MG63 (cell line): ENCODE measurements at places on chromosomes 7 and 10. TPM values are rescaled to one million over a fixed set of nuclear protein-coding genes. Genes with fewer than 3 reads are reported as not detected.

The STEAP1B gene
- 18.2 and 18.7 TPM in 2 replicates for total RNA-seq

The ZNF316 gene
- total RNA-seq, result 7.6 and 17.1 TPM in 2 replicates

The H2BK1 gene
- total RNA-seq, result not detected in 2 replicates

The NDUFA5 gene
- total RNA-seq, result 15.9 and 36.5 TPM in 2 replicates

The HNRNPF gene
- total RNA-seq, result 286 and 294 TPM in 2 replicates

The PRKG1 gene
- 3.9 and 5.9 TPM in 2 replicates for total RNA-seq

The PRTFDC1 gene
- total RNA-seq, result 0.20 and 0.49 TPM in 2 replicates

The ITPRID1 gene
- total RNA-seq, result not detected in 2 replicates

The PIK3CG gene
- total RNA-seq, result not detected in 2 replicates

The CLEC2L gene
- total RNA-seq, result not detected in 2 replicates

The HOXA3 gene
- 4.3 TPM in 1 of 2 replicates, not detected in the other for total RNA-seq

The LIPJ gene
- total RNA-seq, result not detected in 2 replicates

The SLC13A4 gene
- total RNA-seq, result 0.05 TPM in 1 of 2 replicates, not detected in the other

The NUTM2D gene
- 0.17 and 1.5 TPM in 2 replicates for total RNA-seq

The NCF1 gene
- not detected in 2 replicates for total RNA-seq

The PITX3 gene
- total RNA-seq, result not detected in 2 replicates

The CPED1 gene
- 3.3 and 3.7 TPM in 2 replicates for total RNA-seq

The TMEM270 gene
- not detected in 2 replicates for total RNA-seq

The SFRP4 gene
- total RNA-seq, result 13.1 and 16.3 TPM in 2 replicates

The STEAP4 gene
- total RNA-seq, result not detected in 2 replicates

The FFAR4 gene
- total RNA-seq, result 0.16 TPM in 1 of 2 replicates, not detected in the other

The ETV1 gene
- 5.6 and 19.1 TPM in 2 replicates for total RNA-seq

The DYDC2 gene
- total RNA-seq, result not detected in 2 replicates

The C10orf67 gene
- total RNA-seq, result not detected in 2 replicates

The OPN1SW gene
- not detected in 2 replicates for total RNA-seq

The LRRC17 gene
- 0.13 TPM in 1 of 2 replicates, not detected in the other for total RNA-seq

The NEUROD6 gene
- not detected in 2 replicates for total RNA-seq

The CPA2 gene
- total RNA-seq, result 1.0 and 1.6 TPM in 2 replicates

The DDX21 gene
- total RNA-seq, result 68.3 and 94.6 TPM in 2 replicates

The NEURL1 gene
- total RNA-seq, result not detected in 2 replicates

The OR6V1 gene
- total RNA-seq, result not detected in 2 replicates

The SLC26A3 gene
- not detected in 2 replicates for total RNA-seq

The TFEC gene
- total RNA-seq, result not detected in 2 replicates

The NPFFR1 gene
- total RNA-seq, result not detected in 2 replicates

The CRPPA gene
- total RNA-seq, result 0.33 and 0.42 TPM in 2 replicates

The DPYSL4 gene
- 16.5 and 22.3 TPM in 2 replicates for total RNA-seq

The CREB5 gene
- 18.5 and 19.4 TPM in 2 replicates for total RNA-seq

The MYL10 gene
- not detected in 2 replicates for total RNA-seq

The VAX1 gene
- total RNA-seq, result not detected in 2 replicates
